ENCODE measurements at places on chromosomes 16 and 17.

DNA sequence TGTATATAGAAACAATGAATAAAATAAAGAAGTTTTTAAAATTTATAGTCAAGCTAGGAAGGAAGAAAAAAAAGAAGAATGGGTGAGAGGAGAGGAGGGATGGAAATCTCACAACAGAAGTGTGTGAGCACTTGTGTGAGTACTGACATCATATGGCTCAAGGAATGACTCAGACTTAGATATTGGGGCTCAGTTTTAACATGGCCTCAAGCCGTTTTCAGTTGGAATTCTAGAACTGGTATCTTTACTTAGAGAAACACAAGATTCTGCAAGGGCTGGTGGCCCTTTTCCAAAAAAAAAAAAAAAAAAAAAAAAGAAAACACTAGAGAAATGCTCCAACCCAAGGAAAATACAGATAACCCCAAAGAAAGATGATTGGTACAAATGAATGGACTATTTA, 55.1 kb downstream of the STXBP4 start:
- no peak for DNase-seq

GRCh38 chr17:19672009-19672750, 23.6 kb downstream of the ALDH3A2 start:
- DNase-seq = no peak

GRCh38 chr17:48492401-48493298, 38.2 kb downstream of the HOXB1 start:
- DNase-seq = no peak

GRCh38 chr16:11472410-11472809, 114.3 kb downstream of the LITAF start:
- DNase-seq = no peak

GRCh38 chr16:29815032-29815721, 775 bp upstream of the PAGR1 start:
- no peak for DNase-seq

DNA sequence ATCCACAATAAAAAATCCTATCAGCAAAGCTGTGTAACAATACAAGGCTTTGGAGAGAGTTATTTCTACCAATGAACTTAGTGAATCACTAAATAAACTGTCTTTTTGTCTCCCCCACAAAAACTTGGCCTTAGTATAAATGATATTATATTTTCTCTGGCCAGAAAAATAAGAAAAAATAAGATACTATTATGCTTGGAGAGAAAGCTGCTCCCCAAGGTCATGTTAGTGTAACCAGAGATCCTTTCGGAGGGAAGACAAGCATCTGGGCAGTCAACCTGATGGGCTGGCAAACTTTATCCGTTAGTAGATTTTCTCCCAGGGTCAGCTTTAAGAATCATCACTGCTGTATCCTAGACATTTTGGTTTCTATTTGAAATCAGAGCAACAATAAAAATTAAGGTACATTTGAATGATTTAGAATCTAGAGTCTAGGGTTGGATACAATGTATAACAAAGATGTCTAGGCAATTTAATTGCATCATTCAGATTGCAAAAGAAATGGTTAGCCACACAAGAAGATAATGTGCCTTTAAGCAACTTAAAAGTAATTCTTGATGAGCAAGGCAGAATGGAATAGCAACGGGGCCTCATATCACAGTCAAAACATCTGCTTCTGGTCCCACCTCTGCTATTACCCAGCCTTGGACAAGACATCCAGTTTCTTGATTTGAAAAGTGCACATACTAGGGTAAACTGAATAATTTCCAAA, 280.4 kb downstream of the SLC39A11 start:
- no peak for DNase-seq

DNA sequence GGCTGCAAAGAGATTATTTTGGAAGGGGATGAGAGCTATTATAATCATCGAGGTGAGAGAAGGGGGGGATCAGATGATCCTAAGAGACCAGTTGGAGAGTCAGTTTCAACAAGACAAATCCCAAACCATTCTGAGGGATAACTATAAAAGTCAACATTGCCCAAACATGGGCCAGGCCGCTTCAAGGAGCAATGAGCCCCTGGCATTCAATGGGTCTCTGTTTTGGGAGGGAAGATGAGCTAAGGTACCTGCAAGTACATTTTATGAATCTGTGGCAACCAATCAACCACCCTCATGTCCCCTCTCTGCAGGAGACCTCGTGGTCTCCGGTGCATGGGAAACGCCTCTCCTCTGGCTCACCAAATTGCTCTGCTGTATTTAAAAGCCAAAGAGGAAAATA, 209.9 kb upstream of the C16orf82 start:
- DNase-seq = no peak

DNA sequence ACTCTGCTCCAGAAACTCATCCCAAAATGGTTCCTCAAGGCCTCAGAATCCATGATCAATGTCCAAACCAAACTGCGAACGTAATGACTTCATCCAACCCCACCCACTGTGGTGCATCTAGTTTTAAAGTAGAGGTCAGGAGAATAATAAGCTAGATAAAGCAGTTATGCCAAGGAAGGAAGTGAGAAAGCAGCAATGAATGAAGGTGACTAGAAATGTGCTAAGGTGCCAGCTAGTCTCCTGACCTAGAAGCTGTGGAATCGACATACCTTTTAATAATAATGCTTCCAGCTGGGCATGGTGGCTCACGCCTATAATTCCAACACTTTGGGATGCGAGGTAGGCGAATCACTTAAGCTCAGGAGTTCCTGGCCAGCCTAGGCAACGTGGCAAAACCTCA, 99.2 kb downstream of the SMG6 start:
- no peak for DNase-seq

GRCh38 chr16:14172200-14172809, 101.2 kb downstream of the MRTFB start:
- DNase-seq = no peak

GRCh38 chr17:6346986-6347385, 87.9 kb downstream of the AIPL1 start:
- no peak for DNase-seq

GRCh38 chr16:82317411-82318167, 147.6 kb upstream of the MPHOSPH6 start:
- DNase-seq = no peak

- no peak for DNase-seq
Measured at GRCh38 chr17:45408611-45409421, 23.9 kb downstream of the ARHGAP27 start.

DNA sequence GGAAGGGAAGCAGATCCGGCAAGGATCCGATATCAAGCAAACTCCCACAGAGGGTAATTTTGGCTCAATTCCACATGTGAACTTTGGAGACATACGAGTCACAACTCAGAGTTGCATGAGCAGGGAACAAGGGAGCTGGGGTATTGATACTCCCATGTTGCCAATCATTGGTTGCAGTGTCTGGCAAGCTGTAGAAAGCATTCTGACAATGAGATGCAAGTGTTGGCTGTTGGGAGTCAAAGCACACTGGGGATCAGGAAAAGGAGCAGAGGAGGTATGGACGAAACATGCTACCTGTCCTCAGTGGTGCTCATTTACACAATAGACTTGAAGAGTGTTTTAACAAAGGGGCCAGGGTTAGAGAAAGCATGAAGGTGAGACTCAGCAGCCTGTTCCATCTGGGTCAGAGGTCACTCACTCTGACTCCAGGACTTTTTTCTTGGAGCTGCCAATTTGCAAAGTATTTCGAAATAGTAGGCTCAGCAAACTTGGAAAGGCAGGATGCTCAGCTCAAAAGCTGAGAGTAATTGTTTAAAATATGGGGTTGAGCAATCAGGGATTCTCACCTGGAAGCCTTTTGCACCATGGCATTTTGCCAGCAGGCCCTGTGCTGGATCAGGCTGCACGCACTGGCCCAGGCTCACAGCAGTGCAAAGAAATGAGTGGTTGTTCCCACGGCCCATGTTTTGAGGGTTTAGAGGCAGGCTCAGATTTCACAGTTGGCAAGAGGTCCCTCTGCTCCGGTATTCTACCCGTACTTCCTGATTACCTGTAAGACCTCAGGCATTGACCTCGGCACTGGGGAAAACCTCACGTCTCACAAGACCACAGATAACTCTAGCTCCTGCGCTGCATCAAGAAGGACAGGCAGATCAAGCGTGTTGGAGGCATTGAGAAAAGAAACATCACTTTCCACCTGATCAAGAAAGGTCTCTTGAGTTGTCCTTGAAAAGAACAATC, 17.6 kb upstream of the NKD1 start:
- no peak for DNase-seq
